Nucleus accumbens (tissue), 56 donors: ENCODE measurements at places on chromosomes 6 and 20.

GRCh38 chr6:152012227-152012626 is 204.7 kb downstream of the ESR1 start:
- DNase-seq: no peak

DNA sequence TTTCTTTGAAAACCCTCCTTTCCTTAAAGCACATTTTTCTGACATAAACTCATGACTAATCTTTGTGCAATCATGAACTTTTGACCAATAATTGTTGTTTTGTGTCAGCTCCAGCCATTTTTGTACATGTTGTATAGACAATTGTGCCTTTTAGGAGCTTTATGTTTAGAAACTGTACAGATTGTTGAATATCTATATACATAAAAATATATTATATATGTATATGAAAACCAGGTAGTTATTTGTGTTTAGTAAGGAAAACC is 125.7 kb upstream of the EDN1 start:
- DNase-seq: no peak

- DNase-seq: no peak
Observed at GRCh38 chr6:55405474-55406235, 78.4 kb downstream of the GFRAL start.

GRCh38 chr6:139294090-139294489 is 2.3 kb upstream of the TXLNB start:
- DNase-seq: no peak

DNA sequence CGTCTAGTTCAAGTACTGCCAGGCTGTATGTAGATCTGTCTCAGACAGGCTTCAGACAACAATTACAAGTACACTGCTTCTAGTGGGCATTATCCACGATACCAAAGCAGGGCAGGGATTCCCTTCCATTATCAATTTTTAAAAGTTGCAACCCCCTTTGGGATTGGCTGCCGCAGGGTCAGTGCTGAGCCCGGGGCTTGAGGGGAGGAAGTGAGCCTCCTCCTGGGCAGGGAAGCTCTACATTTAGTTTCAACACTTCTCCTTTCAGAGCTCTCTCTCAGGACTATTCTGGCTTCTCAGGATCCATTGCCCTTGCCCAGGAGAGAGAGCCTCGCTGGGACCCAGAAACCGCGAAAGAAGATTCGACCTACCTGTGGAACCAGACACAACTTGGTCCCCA is 1.5 kb downstream of the HTR1B start:
- no peak for DNase-seq

DNA sequence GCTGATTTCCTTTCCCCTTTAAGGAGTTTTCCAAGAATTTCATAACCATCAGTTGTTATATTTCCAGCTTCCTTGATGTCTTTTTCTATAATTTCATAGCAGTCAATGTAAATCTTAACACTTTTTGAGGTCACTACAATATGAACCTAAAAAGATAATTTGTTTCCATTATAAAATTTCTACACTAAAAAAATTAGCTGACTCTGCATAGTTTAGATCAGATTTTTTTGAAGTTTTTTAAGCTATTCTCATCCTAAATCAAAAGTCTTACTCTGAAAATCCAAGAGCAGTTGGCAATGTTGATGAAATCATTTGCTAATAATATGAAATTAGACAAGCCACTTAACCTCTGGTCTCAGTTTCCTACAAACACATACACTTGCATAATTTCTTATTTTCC is 96.8 kb downstream of the COL12A1 start:
- DNase-seq: no peak

GRCh38 chr6:136790411-136791295 is 1.6 kb downstream of the MAP3K5 start:
- DNase-seq: no peak
